ENCODE measurements at places on chromosomes 6 and 20.

- no peak for DNase-seq
These were observed 78.1 kb downstream of the MAP3K7 start for GRCh38 chr6:90508753-90509152.

DNA sequence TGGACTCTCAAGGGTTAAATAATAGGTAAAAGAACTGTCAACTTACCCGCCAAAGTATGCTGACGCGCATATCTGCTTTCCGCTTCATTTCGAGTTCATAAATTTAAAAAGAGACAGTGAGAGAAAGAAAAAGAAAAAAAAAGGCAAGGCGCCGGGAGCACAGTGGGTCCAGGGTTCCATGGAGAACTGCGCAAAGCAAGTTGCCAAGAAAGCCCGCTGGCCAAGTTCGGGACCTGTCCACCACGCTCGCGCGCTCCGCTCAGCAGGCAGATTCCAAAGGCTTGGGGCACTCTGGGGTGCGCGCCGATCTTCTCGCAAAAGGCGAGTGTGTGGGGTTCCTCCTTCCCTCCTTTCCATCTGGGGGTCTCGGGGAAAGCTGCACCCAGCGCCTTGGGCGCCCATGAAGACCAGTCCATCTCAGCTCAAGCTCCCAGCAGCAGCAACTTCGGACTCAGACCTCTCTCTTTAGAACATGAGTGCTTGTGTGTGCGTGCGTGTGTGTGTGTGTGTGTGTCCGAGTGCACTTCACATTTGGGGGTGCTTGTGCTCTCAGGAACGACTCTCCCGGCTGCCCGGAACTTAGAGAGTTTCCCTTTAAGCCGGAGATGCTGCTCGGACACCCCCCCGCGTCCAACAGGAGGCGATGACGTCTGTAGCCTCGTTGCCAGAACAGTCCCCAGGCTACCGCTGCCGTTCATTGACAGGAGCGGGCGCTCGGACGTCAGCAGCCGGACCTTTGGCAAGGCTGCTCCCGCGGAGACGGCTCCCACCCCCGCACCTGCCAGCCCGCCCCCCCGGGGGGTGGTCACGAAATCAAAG is 180.0 kb downstream of the TBXT start:
- DNase-seq, result no peak

DNA sequence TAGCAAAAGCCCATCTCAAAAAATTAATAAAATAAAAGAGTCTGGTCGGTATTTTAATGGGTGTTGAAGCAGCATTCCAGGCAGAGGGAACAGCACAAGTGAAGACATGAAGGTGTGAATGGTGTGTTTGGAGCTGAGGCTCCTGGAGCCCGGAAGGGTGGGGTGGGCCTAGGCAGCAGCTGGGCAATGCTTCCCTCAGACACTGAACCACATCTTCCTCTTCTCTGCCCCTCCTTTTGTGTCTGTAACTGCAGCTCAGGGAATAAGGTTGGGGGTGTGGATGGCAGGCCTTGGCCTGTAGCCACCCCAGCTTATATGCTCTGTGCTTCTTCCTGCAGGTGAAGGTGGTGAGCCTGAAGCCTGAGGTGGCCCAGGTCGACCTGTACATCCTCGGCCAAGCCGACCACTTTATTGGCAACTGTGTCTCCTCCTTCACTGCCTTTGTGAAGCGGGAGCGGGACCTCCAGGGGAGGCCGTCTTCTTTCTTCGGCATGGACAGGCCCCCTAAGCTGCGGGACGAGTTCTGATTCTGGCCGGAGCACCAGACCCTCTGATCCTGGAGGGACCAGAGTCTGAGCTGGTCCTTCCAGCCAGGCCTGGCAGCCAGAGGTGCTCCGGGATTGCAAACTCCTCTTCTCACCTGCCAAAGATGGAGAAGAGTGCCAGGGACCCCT is 26.6 kb downstream of the POFUT1 start:
- DNase-seq, result no peak

- no peak for DNase-seq
These were observed 70.6 kb downstream of the ATXN1 start for GRCh38 chr6:16690608-16691142.

DNA sequence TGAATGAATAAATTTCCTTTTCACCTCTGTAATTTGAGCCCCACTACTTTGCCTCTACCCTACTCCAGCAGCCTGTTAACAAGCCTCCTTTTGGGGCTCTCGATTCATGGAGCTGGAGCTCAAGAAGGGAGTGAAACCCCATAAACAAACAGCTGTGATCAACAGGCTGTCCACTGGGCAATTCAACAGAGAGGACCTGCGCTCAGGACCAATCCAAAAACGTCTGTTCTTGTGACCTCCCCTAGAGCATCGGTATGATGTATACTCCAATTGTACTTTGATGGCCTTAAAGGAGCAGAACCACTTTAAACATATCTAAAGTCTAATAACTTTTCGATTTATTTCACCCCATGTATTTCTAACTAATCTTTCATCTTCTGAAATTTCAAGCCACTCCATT is 37.4 kb downstream of the HIVEP2 start:
- no peak for DNase-seq

DNA sequence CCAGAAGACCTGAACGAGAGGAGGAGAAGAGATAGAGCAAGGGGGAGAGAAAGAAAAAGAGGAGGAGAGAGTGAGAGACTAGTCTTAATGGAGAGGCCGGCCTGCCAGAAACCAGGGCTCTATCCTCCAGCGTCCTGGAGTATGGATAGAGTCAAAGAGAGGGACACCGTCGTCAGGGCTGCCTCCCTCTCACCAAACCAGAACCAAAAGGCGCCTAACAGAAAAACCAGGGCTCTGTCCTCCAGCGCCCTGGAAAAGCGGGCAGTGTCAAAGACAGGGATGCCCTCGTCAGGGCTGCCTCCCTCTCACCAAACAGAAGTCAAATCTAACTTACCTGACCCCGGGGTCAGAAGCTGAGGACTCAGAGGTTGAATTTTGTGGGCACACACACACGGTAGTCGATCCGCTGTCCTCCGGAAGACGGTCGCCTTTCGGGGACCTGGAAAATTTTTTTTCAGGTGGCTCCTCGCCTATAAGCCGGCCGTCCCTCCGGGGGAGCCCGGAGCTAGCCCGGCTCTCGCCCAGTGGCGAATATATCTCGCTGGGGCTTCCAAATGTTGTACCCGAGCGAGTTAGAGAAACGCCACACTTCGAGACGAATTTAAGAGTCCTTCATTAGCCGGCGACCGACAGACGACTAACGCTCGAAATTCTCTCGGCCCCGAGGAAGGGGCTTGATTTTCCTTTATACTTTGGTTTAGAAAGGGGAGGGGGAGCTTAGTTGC is 148.2 kb downstream of the TRIM27 start:
- no peak for DNase-seq

GRCh38 chr6:144353871-144354314 is 68.8 kb downstream of the UTRN start:
- no peak for DNase-seq

Data from SK-N-DZ (cell line).